AG04449 (cell line): ENCODE measurements at places on chromosomes 4 and X.

DNA sequence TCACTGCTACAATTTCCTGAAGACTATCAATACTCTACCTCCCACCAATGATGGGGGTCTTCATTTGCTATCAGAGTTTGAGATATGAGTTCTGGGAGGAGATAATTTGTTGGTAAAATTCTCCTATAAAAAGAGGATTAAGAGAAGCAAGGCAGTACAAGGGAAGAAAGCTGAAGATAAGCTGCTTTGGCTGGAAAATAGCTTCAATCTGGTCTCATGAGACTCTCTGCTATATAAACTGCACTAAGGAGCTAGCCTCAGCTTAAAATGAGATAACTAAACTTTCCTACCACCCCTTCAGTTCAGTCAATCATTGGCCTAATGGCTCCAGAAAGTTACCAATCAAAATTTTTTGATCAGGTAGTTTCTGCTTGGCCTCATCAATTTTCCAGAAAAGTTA is 2105.0 kb downstream of the ARAP2 start:
- no peak for DNase-seq

DNA sequence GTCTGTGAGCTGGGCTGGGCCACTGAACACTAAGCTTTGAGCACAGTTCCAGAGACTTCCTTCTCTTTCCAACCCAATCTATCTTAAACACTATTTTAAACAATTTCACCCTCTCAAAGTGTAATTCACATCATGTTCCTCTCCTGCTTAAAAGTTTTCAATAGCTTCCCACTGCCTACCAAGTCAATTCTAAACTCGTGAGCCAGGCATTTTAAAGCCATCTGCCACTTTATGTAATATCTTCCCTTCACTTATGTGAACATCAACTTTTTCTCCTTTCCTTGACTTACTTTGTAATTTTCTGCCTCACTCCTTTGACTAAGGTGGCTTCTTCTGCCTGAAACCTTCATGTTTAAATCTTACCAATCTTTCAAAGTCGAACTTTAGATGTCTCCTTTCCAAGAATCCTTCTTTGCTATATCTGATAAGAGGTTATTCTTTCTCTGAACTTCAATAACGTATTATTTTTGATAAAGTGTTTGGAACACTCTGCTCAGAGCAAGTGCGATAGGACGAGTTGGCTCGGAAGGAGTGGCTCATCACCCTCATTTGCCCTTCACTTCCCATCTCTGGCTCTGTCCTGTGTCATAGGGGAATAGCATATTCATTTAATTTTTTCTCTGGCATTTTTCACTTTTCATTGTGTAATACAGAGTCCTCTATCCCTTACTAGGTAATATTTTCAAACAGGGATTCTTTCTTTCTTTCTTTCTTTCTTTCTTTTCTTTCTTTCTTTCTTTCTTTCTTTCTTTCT is 13.0 kb upstream of the SPARCL1 start:
- no peak for DNase-seq

DNA sequence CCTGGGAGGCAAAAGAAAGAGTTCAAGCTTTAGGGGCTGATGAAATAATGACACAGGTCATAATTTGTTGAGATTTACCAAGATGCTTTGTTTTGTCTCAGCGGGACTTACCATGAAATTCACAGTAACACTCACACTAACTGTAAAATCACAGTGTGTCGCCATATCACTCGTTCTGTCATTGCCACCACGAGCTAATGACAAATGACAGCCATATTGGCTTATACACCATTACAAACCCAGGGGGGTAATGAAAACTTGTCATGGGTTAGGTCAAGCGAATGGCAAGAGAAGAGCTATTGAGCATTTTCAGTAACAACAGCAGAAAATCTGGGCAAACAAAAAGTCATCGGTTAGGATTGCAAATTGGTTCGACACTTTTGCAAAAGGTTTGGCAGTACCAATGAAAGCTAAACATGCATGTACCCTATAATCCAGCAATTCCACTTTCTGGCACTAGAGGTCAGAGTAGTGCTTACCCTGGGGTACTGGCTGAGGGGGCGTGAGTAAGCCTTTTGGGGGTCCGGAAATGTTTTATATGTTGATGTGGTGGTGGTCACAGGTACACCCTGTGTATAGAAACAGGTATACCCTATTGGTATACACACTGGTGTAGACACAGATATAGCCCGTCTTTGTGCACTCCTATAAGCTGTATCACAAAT is 83.9 kb upstream of the RAI2 start:
- no peak for DNase-seq

DNA sequence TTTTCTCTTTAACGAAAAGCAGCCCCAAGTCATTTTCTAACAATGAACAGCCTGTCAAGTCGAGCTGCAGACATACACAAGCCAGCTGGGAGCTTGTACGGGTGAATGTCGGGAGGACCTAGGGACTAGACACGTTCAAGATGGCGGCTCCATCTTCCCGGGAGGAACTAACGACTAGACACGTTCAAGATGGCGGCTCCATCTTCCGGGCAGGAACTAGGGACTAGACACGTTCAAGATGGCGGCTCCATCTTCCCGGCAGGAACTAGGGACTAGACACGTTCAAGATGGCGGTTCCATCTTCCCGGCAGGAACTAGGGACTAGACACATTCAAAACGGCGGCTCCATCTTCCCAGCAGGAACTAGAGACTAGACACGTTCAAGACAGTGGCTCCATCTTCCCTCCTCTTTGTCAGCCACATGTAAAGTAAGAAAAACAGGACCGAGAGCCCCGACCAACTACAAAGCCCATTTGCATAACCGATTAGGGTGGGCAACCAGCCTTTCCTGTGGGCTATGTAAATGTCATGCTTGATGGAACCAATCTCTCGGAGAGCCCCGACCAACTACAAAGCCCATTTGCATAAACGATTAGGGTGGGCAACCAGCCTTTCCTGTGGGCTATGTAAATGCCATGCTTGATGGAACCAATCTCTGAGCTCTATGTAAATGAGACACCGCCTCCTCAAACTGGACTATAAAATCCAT is 175.5 kb downstream of the DHRSX start:
- DNase-seq, result peak; percentile 12

GRCh38 chr4:149884046-149884445 is 68.4 kb upstream of the IQCM start:
- no peak for DNase-seq

DNA sequence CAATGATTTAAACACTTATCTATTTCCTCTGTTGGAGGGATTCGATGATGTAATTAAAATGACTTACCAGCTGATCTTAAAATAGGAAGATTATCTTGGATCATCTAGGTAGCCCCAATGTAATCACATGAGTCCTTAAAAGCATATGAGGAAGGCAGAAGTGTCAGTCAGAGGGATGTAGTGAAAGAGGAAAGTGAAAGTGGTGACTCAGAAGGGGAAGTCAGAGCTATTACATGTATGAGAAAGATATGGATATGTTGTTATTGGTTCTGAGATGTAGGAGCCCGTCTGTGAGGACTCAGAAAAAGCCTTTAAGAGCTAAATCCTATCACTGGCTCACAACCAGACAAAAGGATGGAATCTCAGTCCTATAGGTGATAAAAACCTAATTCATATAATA is 456.4 kb downstream of the DACH2 start:
- no peak for DNase-seq

- DNase-seq, result peak; percentile 56
These were observed 257.8 kb upstream of the NRK start for GRCh38 chrX:105564501-105564900.

DNA sequence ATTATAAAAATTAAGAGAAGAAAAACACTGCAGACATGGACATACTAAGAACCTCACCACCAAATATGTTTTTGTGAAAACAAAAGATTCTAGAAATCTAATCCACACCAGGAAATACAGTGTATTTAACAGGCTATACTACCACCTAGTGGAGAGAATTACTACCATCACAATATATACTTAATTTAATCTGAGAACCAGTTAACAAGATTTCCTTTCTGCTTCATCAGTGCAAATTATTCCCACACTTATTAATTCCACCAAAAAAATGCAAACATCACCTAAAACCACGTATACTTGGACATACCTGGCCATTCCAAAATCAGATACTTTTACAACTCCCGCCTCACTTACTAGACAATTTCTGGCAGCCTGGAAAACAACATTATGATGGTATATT is 7.0 kb upstream of the TXK start:
- DNase-seq, result no peak

- DNase-seq, result no peak
These were observed 31.6 kb downstream of the TKTL1 start for GRCh38 chrX:154327038-154327820.

DNA sequence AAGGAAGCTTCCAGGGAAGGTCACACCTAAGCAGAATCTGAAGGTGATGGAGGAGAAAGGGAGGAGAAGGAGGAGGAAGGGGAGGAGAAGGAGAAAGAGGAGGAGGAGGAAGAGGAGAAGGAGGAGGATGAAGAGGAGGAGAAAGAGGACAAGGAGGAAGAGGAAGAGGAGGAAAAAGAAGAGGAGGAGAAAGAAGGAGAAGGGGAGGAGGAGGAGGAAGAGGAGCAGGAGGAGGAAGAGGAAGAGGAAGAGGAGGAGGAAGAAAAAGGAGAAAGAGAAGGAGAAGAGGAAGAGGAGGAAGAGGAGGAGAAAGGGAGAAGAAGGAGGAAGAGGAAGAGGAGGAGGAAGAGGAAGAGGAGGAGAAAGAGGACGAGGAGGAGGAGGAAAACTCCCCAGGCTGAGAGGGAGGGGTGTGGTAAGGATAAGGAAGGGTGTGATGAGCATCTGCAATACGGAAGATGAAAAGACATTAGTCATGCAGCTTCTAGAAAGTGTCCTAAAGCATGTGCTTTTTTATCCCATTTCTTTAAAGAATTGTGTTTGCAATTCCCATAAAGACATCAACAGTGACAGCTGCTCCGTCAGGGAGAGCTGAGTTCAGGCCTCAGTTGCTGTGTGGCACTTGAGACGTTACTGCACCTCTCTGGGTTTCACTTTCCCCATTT is 41.1 kb downstream of the CRMP1 start:
- DNase-seq, result no peak

DNA sequence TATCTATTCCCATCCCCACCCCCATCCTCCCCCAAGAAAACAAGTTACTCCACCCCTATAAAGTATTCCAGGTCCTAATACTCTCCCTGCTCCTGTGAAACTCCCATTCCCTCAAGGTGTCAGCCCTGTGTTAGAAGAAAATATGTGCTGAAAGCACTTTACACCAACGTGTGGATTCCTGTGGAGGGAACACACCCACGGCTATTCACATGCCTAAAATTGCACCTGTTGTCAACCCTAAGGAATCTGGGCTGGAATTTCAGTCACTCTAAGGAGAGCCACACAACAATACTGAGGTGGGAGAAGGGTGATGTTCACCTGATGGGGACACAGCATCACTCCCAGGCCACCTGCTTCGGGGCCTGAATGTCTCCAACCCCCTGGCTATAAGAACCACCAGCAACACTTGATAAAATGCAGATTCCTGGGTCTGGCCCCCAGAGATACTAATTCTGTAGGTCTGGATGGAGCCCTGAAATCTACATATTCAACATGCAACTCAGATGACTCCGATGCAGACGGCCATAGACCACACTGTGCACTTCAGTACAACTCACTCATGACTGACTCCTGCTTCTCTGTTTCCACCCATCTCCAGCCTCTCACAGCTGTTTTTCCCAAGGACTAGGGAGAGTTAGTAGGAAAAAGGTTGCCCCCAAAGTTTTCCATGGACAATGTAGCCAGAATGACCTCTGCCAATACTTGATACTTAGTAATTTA is 15.8 kb downstream of the SCD5 start:
- DNase-seq, result no peak

DNA sequence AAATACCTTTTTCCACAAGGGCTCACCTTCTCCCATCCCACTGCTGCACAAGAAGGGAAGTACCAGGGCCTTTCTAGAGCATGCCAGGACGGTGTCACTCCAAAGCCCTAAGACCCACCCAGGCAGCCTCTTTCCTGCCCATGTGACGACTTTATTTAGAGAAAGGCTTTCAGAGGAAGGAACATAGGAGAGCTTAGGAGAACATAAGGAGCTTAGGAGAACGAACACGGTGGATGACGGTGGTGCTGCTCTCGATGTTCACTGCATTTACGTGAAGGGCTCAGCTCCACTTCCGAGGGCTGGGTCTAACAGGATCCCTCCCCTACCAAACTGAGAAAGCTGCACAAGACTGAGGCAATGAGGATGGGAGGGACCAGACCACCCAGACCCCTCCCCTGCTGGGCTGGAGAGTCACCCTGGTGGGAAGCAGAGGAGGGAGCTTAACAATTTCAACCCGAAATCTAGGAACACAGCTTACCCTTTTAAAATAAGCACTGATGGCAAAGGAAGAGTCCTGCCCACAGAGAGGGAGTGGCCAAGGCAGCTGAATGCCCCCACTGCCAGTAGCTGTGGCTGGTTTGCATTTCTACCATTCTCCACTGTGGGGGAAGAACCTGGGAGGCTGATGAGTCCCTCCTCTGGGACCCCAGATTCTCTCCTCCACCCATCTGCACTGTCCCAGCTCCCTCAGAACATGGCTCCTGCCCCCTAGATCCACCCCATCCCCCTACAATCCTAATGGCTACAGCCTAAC is 29.8 kb downstream of the ZFYVE28 start:
- DNase-seq, result no peak

- DNase-seq, result peak; percentile 74
These were observed 14.4 kb upstream of the CXCL8 start for GRCh38 chr4:73725985-73726384.

GRCh38 chr4:90121676-90122354 is 5.4 kb upstream of the CCSER1 start:
- no peak for DNase-seq

DNA sequence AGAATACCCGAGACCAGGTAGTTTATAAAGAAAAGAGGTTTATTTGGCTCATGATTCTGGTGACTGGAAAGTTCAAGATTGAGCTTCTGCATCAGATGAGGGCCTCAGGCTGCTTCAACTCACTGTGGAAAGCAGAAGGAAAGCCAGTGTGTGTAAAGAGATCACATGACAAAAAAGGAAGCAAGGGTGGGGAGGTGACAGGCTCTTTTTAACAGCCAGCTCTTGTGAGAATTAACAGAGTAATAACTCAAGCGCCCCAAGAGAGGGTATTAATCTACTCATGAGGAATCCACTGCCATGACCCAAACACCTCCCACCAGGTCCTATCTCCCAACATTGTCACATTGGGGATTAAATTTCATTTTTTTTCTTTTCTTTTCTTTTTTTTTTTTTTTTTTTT is 6.3 kb upstream of the YIPF6 start:
- DNase-seq, result no peak

- DNase-seq, result no peak
These were observed 654 bp upstream of the STS start for GRCh38 chrX:7146703-7147412.
